ENCODE measurements at places on chromosomes 7 and 10.

- H3K27me3 ChIP-seq: peaks cover 8% of the 10 kb centered on the region
- H3K4me1 ChIP-seq: no peaks in the 10 kb centered on the region
- DNase-seq: no peak
- H3K36me3 ChIP-seq: no peaks in the 10 kb centered on the region
These were observed 64.7 kb upstream of the CAV2 start for GRCh38 chr7:116434820-116435341.

DNA sequence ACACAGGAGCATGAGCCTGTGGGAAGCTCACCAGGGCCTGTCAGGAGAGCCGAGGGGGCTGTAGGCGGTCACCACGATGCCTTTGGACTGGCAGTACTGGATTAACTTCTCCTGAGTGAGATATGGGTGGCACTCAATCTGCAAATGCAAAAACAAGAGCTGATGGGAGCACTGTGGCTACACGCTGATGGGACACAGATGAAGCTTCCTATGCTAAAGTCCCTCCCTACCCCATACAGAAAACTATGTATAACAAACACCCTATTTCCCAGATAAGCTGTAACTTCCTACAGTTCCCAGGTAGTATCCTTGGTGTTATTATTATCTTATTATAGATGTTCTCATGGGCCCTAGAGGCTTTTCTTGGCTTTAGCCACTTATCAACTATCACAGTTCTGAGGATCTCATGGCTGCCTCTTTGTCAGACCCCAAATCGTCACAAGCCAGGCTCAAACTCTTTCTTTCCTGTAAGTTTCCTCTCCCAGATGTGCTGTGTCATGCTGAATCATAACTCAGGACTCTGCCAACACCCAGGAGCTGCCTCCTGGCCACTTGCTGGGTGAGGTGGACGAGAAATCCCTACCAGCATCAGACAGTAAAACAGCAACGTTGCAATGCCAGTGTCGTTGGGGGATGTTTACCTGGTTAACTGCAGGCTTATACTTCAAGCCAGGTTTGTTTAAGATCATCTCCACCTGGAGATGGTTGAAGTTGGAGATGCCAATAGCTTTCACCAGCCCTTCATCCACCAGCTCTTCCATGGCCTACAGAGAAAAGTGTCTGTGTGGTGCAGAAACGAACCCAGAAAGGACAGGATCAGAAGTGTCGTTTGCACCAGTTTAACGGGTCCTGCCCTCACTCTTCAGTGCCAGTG is 10.3 kb downstream of the AKR1B1 start:
- peaks cover 2% of the 10 kb centered on the region for H3K27me3 ChIP-seq
- DNase-seq: no peak
- peaks cover 11% of the 10 kb centered on the region for H3K4me1 ChIP-seq
- no peak overlapping the region for H3K4me3 ChIP-seq
- no peak overlapping the region for H3K27ac ChIP-seq

DNA sequence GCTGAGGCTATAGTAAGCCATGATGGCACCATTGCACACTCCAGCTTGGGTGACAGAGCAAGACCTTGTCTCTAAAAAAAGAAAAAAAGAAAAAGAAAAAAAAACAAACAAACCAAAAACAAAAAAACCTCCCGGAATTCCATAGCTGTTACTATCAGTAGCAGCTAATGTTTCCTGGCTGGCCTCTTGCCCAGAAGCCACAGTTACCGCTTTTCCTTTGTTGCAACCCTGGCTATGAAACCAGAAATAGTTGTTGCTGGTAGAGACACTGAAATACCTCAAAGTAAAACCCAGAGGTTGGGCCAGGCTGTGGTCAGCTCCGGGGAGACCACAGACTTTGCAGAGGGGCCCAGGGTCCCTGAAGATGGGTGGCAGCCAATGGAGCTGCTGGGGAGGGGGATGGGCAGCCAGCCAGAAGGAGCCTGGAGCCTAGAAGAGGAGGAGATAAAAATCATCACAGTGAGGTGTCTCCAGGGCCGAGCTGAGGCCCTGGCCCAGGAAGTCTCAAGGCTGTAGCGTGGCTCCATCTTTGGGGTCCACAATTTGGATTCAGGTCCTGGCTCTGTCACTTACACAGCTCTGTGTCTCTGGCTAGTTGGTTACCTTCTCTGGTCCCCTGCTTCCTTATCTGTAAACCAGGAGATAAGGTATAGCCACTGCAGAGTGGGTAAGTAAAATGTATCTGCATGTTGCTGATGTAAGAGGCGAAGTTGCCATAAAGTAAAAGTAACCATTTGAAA is 3.4 kb upstream of the CHST12 start:
- DNase-seq: peak; percentile 61
- H3K4me1 ChIP-seq: peaks cover 41% of the 10 kb centered on the region
- H3K27ac ChIP-seq: peak overlapping the region; percentile 93
- H3K27me3 ChIP-seq: peaks cover 10% of the 10 kb centered on the region

- no peak overlapping the region for H3K27ac ChIP-seq
- peaks cover 8% of the 10 kb centered on the region for H3K27me3 ChIP-seq
- H3K36me3 ChIP-seq: peaks cover 3% of the 10 kb centered on the region
- no peak overlapping the region for H3K4me3 ChIP-seq
- no peak for DNase-seq
These were observed 5.6 kb upstream of the OGDHL start for GRCh38 chr10:49767752-49768151.

GRCh38 chr7:108244110-108244509 is 113.9 kb upstream of the LAMB4 start:
- no peak for DNase-seq
- no peaks in the 10 kb centered on the region for H3K4me1 ChIP-seq
- no peak overlapping the region for H3K27ac ChIP-seq
- no peak overlapping the region for H3K4me3 ChIP-seq
- H3K27me3 ChIP-seq: peaks cover 1% of the 10 kb centered on the region

DNA sequence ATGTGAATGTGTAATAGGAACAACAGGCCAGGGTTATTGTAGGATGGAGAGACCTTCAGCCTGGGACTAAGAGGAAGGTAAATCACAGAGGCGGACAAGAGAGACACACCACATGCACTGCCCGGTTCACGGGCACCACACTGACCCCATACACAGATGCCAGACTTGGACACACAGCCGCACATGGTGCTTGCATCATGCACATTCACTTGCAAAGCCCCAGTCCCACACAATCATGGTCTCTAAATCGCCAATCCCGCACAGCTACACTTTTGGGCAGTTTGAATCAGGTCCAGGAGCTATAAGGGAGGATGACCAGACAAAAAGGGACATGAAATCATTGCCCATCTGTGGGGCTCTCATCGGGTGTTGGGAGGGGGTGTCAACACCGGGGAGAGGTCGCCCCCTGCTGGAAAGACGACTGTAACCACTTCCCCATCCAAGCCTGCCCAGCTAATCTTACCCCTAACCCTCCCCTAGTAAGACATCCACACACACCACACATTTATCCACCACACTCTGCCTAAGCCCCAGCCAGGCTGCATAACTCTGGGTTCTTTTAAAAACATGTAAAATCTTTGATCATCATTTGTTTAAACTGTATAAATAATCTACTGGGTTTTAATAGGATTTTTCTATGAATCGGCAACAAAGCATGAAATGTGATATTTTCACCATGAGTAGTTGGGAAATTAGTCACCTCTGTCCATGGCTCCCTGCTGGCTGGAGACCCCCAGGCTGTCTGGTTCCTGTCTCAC is 40.5 kb upstream of the SLF2 start:
- H3K4me1 ChIP-seq: no peaks in the 10 kb centered on the region
- H3K36me3 ChIP-seq: no peaks in the 10 kb centered on the region
- no peak overlapping the region for H3K4me3 ChIP-seq
- no peak for DNase-seq

DNA sequence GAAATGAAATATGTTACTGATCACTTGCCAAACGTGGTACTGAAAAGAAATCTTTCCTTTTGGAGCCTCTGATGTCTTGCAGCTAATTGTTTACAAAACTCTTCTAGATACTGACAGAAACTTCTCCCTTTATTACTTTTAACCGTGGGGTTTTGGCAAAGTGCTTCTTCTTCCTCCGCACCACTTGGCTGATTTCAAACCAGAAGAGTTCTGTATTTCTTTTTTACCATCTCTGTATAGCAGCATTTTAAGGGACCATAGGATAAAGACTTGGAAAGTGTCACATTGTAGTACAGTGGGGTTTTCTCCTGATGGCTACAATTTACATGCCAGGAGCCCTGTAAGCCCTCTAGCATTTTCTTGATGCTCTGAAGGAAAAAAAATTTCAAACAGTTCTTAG is 21.9 kb upstream of the CREB5 start:
- H3K4me1 ChIP-seq: peaks cover 6% of the 10 kb centered on the region
- H3K4me3 ChIP-seq: no peak overlapping the region
- no peak for DNase-seq
- H3K36me3 ChIP-seq: no peaks in the 10 kb centered on the region
- peaks cover 7% of the 10 kb centered on the region for H3K27me3 ChIP-seq

DNA sequence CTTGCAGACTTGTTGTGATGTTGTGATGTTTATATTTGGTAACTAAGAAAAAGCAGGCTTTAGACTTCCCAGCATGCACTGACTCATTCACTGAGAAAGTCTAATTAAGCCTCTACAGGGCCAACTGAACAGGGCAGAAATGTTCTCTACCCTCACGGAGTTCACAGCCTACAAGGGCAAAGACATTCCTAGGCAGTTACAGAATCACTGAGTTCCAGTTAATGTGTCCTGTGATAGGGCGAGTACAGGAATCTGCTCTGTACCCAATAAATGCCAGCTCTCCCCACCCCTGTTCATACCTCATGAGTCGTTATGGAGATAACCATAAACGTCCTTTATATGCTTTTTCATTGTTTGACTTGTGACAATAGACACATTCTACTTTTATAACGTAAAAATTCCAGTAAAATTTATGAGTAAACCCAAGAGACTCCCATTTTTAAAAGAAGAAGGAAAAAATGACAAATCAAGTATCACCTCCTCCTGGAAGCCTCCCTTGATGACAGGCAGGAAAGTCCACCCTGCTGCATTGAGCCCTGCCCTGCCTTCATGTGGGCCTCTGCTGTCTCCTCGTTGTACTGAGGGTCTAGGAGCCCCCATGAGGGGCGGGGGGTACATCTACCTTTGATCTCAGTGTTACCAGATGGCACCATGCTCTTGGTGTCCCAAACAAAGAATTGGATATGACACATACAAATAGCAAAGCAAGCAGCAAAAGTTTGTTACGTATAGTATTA is 14.3 kb downstream of the MUC12 start:
- no peak for DNase-seq
- peaks cover 4% of the 10 kb centered on the region for H3K27me3 ChIP-seq
- no peak overlapping the region for H3K27ac ChIP-seq
- no peak overlapping the region for H3K4me3 ChIP-seq
- H3K4me1 ChIP-seq: no peaks in the 10 kb centered on the region
- H3K36me3 ChIP-seq: peaks cover 8% of the 10 kb centered on the region

DNA sequence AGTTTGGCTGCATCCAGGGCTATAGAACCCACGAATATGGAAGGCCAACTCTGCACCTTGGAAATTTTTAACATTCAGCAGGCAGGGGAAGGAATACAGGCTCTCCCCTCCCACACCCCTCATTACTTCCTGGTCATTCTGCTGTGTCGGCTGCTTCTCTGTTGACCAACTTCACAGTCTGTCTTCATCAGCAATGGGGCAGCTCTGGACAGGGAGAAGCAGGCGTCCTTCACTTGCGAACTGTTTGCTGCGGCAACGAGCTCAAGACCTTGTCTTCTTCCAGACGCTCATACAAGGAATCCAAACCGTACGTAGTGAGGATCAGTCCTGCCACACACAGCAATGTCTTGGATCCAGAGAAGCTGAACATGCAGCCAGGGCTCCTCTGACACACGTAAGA is 192.2 kb downstream of the DIP2C start:
- H3K36me3 ChIP-seq: no peaks in the 10 kb centered on the region
- H3K27me3 ChIP-seq: peaks cover 8% of the 10 kb centered on the region
- H3K4me3 ChIP-seq: no peak overlapping the region
- no peak overlapping the region for H3K27ac ChIP-seq
- no peak for DNase-seq

DNA sequence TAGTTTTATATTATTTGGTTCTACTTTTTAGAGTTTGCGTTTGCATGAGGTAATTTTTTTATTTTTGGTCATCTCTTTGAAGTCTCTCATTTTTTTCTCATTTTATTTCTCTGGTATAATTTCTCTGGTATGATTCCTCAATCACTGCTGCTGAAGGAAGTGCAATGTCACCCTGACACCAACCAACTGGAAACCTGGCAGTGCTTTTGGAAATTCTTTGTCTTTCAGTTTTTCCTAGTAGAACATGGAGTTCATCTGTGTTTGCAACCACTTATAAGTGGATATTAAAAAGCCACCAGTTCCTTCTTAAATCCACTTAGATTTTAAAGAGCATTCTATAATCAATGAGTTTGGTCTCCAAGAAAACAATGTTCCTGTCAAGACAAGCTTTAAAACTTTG is 291.8 kb downstream of the PRKG1 start:
- H3K27ac ChIP-seq: no peak overlapping the region
- H3K4me1 ChIP-seq: no peaks in the 10 kb centered on the region
- H3K36me3 ChIP-seq: no peaks in the 10 kb centered on the region
- peaks cover 5% of the 10 kb centered on the region for H3K27me3 ChIP-seq
- no peak overlapping the region for H3K4me3 ChIP-seq

DNA sequence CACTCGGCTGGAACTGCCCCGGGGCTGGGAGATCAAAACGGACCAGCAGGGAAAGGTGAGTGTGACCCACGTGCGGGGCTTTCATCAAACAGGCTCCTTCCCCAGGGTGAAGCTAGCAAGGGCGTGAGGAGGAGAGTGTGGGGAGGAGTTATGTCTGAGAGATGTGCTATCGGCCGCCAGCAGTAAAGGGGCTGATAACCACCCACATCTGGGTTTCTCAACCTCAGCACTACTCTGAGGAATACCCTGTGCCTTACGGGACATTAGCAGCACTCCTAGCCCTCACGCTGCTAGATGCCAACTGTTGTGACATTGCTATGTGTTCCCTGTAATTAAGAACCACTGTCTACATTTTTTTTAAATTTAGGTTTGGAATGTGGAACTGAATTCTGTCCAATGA is 113.9 kb upstream of the STK17A start:
- H3K27ac ChIP-seq: no peak overlapping the region
- H3K27me3 ChIP-seq: peaks cover 22% of the 10 kb centered on the region
- no peaks in the 10 kb centered on the region for H3K4me1 ChIP-seq
- no peak overlapping the region for H3K4me3 ChIP-seq
- H3K36me3 ChIP-seq: no peaks in the 10 kb centered on the region
- DNase-seq: no peak

Measured in immature natural killer cell (primary cell).